ENCODE measurements at places on chromosomes 1 and 21.

DNA sequence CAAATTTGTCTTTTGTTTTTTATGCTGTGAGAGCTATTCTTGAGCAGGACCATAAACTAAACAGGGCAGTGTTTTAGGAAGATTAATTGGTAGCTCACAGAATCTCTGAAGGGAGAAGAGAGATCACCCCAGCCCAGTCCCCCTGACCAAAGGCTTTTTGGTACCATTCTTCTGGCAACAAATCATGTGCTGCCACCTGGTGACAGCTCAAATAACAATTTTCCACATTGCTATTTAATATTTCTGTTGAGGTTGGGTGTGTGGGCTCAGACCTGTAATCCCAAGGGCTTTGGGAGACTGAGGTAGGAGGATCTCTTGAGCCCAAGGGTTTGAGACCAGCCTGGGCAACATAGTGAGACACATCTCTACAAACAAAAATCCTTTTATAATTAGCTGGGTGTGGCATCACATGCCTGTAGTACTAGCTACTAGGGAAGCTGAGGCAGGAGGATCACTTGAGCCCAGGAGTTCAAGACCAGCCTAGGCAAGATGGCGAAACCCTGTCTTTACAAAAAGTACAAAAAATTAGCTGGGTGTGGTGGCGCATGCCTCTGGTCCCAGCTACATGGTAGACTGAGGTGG, 2.2 kb upstream of the TESK2 start:
- peak; percentile 63 for DNase-seq

GRCh38 chr1:226754097-226754496, 15.0 kb upstream of the ITPKB start:
- no peak for DNase-seq

- no peak for DNase-seq
These were observed at the start of gene SLC30A2 for GRCh38 chr1:26045722-26046245. TSS of gene SLC30A2 (minus strand) at chr1:26046118. CDS start at chr1:26045896, 222 bp downstream.

DNA sequence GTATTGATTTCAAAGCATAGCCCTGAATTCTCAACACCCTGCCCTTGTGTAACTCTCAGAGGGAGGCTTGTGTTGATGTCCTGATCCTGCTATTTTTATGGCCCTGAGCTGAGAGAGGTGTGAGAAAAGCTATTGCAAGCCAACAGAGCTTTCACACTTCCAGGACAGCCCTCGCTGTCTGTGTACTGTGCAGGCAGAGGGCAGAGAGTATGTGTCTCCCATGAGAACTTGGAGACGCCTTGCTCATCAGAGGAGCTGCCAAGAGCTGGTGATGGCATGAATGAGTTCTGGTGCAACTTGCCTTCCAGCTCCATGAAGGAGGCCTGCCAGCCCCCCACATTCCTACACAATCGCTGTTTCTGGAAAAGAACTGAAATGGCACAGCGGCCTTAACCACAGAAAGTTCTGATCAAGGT, 144.1 kb upstream of the AJAP1 start:
- no peak for DNase-seq

GRCh38 chr1:21821385-21822019, 9.4 kb downstream of the LDLRAD2 start:
- DNase-seq = peak; percentile 13

GRCh38 chr1:61776091-61776490, 33.8 kb downstream of the PATJ start:
- DNase-seq = no peak

- DNase-seq = no peak
These were observed 34.0 kb upstream of the BEND5 start for GRCh38 chr1:48810740-48811139.

GRCh38 chr1:214058076-214058475, 70.3 kb downstream of the PROX1 start:
- no peak for DNase-seq

- DNase-seq = peak; percentile 59
These were observed at the start of gene VAV3 for GRCh38 chr1:107965110-107965991. TSS of gene VAV3 (minus strand) at chr1:107965180. CDS start at chr1:107964869, 311 bp downstream.

- no peak for DNase-seq
These were observed 15.5 kb upstream of the CITED4 start for GRCh38 chr1:40877698-40878097.

DNA sequence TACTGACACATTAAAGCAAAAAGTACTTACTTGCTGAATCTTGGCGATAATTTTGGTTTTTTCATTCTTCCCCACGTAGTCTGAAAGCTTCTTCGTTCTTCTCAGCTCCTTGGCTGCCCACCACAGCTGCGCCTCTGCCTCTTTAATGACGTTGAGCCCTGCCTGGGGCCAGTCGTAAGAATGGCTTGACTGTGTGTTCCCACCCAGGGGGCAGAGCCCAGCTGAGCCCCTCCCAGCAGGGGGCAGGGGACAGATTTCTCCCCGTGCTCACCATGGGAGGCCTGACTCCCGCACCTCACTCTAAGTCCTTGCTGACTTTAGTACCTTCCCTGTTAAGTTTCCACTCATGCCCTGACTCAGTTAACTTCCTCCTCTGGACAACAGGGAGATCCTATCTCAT, 9.0 kb downstream of the CFAP298 start:
- DNase-seq = no peak

DNA sequence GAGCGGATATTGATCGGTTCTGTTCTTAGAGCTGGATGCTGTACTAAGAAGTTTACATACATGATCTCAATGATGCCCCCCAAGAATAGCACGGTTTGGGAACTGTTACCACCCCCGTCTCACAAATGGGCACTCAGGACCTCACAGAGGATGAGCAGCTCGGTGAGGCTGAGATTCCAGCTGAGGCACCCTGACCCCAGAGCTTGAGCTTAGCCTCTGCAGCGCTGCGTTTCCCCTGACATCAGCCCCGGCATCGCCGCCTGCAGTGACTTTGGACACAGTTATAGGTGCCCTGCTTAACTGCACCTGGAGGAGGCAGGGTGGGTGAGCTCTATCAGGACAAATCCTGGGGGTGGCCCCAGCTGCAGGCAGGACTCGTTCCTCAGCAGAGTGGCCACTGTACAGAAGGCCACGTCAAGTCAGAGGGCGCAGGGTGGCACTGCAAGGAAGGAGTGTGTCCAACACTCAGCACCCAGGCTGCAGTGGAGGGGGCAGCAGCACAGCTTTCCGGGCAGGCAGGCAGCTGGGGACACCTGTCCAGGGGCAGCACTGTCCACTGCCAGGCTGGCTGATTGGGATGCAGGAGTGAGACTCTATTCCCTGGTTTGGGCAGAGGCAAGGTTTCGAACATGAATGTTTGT, 65.8 kb upstream of the ABCG1 start:
- DNase-seq = no peak

GRCh38 chr1:212814537-212815334, 23.0 kb downstream of the TATDN3 start:
- DNase-seq = no peak

- no peak for DNase-seq
These were observed 200.0 kb downstream of the SLC45A1 start for GRCh38 chr1:8517661-8518489.
